ENCODE measurements at places on chromosomes 4 and X. TPM values are rescaled to one million over a fixed set of nuclear protein-coding genes. Genes with fewer than 3 reads are reported as not detected.

GRCh38 chr4:99615170-99615820 is 40.7 kb downstream of the MTTP start:
- peak; percentile 25 for DNase-seq

GRCh38 chr4:83779103-83780052 is 243.5 kb downstream of the GPAT3 start:
- no peak for DNase-seq

Gene PTCHD1
- 0.03 TPM for total RNA-seq

Gene FAM9C
- 6.3 TPM for total RNA-seq

DNA sequence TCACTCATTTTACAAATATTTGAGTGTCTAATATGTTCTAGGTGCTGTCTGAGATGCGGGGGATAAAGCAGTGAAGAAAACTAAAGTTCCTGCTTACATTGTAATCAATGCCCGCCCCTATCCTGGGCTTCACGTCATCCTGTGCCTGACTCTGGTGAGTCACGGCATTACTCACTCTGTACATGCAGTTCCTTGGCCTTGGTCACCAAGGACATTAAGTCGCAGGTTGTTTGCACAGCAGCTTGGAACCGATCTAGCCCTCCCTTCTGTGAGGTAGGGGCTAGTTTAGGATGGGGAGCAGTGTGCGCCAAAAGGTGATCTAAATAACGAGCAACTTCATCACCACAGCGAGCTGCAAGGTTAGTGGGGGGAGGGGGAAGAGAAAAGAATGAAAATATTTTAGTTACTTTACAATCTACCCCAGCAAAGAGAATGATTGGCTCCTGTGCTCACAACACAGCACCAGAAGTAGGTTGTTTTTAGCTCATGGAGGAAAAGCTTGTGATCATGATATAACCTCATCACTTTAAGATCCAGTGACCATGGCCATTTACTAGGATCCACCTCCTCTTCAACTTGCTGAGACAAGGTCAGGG is 48.0 kb upstream of the HDAC8 start:
- DNase-seq: peak; percentile 61

DNA sequence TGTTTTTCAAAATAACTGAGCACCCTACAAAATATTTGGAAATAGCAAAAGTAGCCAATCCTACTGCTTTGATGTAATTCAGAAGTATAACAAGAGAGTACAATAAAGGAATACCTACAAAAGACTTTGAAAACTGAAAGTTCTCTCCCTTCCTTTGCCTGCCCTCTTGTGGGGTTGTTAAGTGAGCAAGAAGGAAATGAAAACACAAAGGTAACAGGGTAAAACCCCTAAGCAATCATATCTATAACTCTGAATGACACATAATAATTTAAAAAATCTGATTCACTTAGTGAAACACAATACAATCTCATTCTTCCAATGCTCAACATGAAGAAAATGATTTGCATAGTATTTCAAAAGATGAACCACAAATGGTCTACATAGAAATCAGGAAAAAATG is 98.2 kb downstream of the FRYL start:
- peak; percentile 47 for DNase-seq

- DNase-seq: no peak
Measured at GRCh38 chr4:101833480-101833879, 43.0 kb downstream of the BANK1 start.

GRCh38 chrX:124332481-124333424 is at the start of gene TEX13D:
Gene TEX13D (plus strand): TSS chrX:124332660. CDS start chrX:124332918, 258 bp downstream.
- no peak for DNase-seq

Gene USP51
- total RNA-seq: 0.64 TPM

- no peak for DNase-seq
Measured at GRCh38 chrX:72205706-72206105, 24.1 kb downstream of the PIN4 start.

Gene FGFRL1
- 20.5 TPM for total RNA-seq

GRCh38 chr4:60201052-60201673 is 999.0 kb upstream of the ADGRL3 start:
- DNase-seq: peak; percentile 65

- DNase-seq: peak; percentile 50
Measured at GRCh38 chr4:128525387-128525786, 237.8 kb upstream of the PGRMC2 start.
